Stimulated activated CD4-positive, alpha-beta T cell treated with anti-CD3 and anti-CD28 coated beads, Interleukin-12 subunit alpha, Interleukin-12 subunit beta, amount 100 ng/mL, for 4 hours (primary cell): ENCODE measurements at places on chromosomes 13 and 19.
A peak's percentile ranks its signal among the peaks of the same experiment; 100 is the strongest.

GRCh38 chr13:38803531-38803930, 116.7 kb downstream of the FREM2 start:
- DNase-seq: no peak

DNA sequence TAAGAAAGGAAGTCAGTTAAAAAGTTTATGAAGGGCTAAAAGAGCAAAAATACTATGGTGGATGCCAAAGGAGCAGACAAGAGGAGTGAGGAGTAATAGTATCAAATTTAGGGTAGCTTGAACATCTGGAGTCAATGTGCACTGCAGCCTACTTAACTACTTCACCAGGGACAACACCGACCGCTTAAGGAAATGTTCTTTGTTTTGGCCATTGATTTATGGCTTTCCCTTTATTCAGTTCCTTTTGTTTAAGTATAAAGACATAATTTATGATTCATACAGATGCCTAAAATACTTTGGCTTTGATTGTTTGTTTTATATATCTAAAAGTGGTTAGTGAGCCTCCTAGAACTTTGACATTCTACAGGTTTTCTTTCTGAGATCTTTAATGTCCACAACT, 276.3 kb upstream of the PRR20A start:
- no peak for DNase-seq

DNA sequence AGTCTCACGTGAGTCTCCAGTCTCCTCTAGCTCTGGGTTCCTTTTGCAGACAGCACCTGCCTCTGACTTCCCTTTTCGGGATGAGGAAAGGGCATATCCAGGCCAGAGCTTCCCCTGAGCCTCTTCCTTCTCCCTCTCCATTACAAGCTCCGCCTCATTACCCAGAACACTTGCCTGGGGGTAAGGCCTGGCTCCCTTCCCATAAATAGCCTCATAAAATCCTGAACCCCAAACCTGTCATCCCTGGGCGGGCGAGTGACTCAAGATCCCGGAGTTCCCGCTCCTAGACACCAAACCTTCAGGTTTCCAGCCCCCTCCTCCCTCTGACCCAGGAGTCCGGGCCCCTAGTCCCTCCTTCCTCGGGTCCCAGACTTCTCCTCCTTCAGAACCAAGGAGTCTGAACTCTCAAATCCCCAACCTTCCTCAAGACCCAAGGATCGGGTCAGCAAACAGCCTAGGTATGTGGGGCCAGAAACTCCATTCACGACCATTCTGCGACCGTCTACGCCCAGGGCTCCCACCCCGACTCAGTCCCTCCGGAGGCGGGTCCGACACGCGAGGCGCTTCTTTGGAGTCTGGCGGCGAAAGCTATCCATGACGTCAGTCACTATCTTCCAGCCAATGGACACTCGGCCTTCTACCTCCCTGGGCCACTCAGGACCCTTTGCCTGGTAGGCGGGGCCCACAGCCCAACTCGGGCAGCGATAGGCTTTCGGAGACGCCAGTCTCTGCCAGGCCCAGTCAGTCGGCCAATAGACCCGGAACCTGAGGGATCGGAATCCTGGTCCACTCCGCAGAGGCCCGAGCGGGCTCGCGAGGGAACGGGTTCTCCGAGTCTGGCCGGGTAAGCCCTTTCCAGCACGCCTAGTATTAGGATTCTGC, 6.5 kb upstream of the CNFN start:
- peak; percentile 93 for DNase-seq

- DNase-seq: no peak
Observed at GRCh38 chr19:45716359-45717130, 14.2 kb downstream of the FBXO46 start.

GRCh38 chr13:32976056-32976805, 40.0 kb upstream of the KL start:
- DNase-seq: no peak

- DNase-seq: peak; percentile 43
Observed at GRCh38 chr19:6551607-6552450, 21.0 kb downstream of the TNFSF9 start.

DNA sequence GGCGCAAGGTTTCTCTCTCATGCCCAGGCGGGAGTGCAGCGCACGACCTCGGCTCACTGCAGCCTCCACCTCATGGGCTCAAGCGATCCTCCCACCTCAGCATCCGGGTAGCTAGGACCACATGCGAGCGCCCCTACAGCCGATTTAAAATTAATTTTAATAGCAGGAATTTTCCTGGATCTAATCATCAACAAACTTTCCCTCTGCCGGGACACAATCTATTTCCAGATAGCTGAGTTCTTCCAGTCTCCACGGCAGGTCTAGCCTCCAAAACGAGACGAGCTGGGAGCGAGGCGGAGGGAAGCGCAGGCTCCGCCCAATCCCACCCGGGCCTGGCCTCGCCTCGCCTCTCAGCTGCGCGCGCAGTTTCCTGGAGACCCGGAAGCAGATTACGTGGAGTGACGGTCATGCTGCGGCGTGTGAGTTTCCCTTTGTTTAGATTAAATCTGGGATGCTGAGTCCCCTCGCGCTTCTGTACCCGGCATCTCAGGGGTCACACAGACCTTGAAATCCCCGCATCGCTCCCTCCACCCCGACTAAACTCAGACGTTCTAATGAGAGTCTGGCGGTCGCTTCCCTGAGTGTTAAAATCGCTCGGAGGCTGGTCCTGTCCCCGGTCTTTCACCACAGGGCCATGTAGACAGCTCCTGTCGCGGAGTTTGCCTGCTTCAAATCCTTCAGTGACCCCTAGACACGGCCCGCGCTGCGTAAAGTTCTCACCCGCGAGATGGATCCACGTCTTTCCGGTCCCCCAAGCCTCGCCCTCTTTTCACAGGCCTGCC, at the start of gene ZNF880:
ZNF880 (plus strand) TSS at position 365 of the 782 bp plus-strand sequence; CDS start at position 408, 43 bp downstream.
- DNase-seq: peak; percentile 94

- no peak for DNase-seq
Observed at GRCh38 chr13:58869566-58869965, 1238.0 kb downstream of the PCDH17 start.

GRCh38 chr13:43648733-43649132, 138.0 kb downstream of the ENOX1 start:
- no peak for DNase-seq

DNA sequence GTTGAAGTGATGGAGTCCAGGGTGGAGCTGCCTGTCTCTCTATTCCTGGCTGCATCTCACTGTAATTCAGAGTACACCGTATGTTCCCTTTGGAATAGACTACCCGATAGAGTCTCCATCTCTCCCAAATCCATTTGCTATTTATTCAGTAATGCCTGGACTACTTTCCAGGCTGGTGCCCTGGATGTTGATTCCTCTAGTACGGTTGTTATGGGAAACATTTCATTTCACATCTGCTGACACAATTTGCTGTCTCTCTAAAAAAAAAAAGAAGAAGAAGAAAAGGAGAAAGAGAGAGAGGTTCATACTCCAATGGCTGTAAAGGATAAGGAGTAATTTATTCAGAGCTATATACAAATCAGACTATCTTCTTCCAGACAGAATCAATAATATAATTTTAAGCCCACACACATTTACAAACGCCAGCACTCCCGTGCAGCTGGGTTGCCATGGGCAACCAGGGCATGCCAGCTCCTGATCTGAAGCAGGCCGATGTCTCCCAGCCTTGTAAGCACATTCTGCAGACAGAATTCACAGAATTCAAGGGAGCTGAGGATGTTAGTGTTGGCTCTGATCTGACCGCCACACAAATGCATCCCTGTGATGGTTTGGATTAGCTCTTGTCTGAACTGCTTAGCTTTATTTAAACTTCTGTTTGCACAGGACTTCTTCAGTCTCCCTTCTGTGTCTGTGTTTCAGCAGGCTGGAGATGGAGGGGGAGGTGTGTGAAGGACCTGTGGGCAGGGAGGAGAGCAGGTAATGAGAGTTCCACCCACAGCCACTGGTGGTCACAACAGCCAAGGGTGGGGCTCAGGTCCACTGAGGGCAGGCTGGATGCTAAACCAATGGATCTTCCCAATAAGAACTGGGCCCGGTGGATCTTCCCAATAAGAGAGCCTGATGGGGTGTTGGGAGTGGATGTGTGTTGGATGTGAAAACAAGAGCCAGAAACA, 66.0 kb downstream of the TEX26 start:
- DNase-seq: no peak

- DNase-seq: no peak
Observed at GRCh38 chr13:93744886-93745285, 518.3 kb downstream of the GPC6 start.

- DNase-seq: no peak
Observed at GRCh38 chr13:30004204-30004603, 153.8 kb upstream of the UBL3 start.

DNA sequence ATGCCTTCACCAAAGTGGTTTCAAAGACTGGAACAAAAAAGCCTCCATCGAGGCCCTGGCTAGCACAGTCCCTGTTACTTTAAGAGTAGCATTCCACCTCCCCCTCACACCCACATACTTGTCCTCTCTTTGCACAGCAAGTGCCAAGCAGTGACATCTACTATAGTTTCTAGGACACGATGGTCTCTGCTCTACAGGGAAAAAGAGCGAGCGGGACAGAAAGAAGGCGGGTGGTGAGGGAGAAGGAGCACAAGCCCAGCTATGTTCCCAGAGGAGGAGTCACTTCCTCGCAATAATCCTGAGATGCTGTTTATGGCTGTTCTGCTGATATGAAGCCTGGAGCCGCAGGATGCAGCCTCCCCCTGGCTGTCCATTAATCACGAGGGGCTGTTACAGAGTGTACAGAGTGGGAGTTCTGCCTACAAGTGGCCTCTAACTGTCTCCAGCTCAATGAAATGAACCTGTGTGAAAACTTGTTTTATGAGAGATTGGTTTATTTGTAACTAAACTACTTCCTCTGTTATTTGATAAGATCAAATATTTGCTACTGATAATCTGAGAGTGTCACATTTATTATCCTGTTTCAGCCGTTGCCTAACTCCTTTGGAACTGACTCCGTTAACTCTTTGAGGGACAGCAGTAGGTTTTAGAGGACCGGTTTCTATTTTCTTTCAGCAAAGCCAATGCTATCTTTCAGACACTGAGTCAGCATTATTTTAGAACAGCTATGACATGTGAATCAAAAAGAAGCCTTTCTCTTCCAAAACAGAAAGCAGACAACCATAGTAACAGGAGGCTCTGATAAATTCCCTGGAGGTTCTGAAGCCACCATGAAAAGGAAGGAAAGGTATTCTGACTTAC, 208.0 kb downstream of the SPRY2 start:
- no peak for DNase-seq

- DNase-seq: no peak
Observed at GRCh38 chr13:33684874-33685273, 133.1 kb upstream of the RFC3 start.

- no peak for DNase-seq
Observed at GRCh38 chr19:54077334-54077733, 3.8 kb downstream of the TARM1 start.
